HFFc6 (cell line): ENCODE measurements at places on chromosomes 1 and 21. TPM values are rescaled to one million over a fixed set of nuclear protein-coding genes. Genes with fewer than 3 reads are reported as not detected.

GRCh38 chr1:12617511-12617900 lies 504 bp downstream of the DHRS3 start:
- DNase-seq, result no peak

DNA sequence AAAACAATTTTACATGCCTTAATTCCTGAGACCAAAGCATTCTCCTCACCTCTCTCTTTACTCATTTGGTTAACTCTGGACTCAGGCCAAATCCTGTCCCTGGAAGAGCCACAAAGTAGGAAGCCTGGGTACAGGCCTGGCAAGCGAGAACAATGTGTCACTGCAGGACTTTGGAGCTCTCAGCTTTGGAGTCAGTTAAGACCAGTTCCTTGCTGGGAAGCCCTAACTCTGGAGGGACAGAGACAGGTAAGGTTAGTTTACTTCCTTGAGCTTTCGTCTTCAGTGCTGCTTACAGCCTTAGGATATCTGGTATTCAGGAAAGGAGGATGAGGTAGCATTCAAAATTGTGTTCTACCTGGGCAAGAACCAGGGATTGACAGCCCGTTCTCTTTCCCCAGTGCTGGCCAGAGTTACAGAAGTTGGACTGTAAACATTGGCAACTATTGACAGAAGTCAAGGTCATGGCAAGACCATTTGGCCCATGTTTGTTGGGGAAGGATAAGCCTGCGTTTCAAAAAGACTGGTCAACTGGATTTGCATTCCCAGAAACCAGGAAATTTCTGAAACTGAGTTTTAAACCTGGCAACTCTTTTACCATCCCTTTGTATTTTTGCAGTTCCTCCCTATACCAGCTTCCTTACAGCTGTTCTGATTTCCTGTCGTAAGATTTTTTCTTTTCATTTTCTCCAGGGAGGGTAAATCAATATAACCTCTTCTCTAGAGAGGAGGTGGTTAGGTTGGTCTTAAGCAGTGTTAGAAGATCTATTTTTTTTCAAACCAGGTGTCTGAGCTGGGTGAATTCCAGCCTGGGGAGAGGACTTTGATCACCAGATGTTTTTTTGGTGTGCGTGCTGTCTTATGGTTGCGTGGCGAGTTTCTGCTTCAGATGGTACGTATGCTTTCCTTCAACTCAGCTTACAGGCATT lies at the start of gene C4BPB:
Gene C4BPB, plus strand, starts transcription at position 160 of the 926 bp plus-strand sequence. Its CDS starts 672 bp downstream, at position 832.
- peak; percentile 22 for DNase-seq

OR2L2 gene
- not detected in 3 replicates for total RNA-seq

DNA sequence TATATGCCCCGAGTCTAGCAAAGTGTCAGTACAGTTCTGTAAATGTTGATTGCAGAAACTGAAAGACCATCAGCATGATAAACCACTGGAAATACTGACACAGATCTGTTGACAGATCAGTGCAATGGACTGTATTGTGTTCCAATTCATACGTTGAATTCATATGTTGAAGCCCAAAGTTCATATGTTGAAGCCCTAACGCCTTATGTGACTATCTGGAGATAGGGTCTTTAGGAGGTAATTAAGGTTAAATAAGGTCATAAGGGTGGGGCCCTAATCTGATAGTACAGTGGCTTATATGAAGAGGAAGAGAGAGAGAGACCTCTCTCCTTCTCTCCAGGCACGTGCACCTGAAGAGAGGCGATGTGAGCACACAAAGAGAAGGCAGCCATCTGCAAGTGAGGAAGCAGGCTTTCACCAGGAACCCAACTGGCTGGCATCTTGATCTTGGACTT lies 144.7 kb downstream of the MRPL39 start:
- no peak for DNase-seq

IGSF9 gene
- total RNA-seq, result not detected in 2 replicates

RBP7 gene
- 0.58 TPM in 1 of 3 replicates, not detected in the others for total RNA-seq
